ENCODE measurements at places on chromosomes 16 and 17.

- no peaks in the 10 kb centered on the region for H3K36me3 ChIP-seq
- no peak for DNase-seq
- H3K27me3 ChIP-seq = no peaks in the 10 kb centered on the region
- no peaks in the 10 kb centered on the region for H3K4me1 ChIP-seq
- no peak overlapping the region for H3K4me3 ChIP-seq
These were observed 107.2 kb downstream of the TRIM37 start for GRCh38 chr17:58999500-58999899.

DNA sequence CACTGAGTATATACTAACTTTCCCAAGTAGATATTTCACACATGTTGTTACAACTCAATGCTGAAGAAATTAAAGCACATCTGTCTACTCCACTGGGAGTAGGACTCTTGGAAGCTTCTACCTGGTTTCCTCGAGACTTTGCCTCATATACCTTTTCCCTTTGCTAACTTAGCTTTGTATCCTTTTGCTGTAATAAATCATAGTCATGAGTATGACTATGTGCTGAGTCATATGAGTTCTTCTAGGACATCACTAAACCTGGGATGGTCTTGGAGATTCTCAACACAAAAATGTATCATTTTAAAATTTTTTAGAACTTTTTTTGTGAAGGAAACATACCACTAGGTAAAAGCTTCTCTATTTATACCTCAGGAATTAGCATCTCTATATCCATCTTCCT lies 39.8 kb downstream of the ABCA5 start:
- no peak overlapping the region for H3K27ac ChIP-seq
- no peaks in the 10 kb centered on the region for H3K4me1 ChIP-seq
- H3K27me3 ChIP-seq = no peaks in the 10 kb centered on the region
- DNase-seq = no peak

DNA sequence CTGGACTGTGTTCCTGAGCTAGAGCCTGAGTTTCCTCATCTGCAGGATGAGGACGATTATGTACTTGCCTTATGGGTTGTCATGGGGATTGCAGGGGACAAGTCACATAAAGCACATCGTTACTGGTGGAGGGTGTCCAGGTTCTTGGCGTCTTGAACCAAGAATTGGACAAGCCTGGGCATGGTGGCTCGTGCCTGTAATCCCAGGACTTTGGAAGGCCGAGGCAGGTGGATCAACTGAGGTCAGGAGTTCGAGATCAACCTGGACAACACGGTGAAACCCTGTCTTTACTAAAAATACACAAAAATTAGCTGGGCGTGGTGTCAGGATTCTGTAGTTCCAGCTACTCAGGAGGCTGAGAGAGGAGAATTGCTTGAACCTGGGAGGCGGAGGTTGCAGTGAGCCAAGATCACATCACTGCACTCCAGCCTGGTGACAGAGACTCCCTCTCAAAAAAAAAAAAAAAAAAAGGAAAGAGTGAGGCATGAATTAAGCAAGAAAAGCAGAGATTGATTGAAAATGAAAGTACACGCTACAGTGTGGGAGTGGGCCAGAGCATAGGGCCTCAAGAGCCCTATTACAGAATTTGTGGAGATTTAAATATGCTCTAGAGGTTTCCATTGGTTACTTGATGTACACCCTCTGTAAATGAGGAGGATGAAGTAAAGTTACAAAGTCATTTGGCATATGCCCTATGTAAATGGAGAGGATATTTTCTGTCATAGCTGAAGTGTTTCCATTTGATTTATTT lies 30.7 kb downstream of the ADGRG5 start:
- H3K27me3 ChIP-seq = no peaks in the 10 kb centered on the region
- DNase-seq = no peak
- H3K4me1 ChIP-seq = no peaks in the 10 kb centered on the region

DNA sequence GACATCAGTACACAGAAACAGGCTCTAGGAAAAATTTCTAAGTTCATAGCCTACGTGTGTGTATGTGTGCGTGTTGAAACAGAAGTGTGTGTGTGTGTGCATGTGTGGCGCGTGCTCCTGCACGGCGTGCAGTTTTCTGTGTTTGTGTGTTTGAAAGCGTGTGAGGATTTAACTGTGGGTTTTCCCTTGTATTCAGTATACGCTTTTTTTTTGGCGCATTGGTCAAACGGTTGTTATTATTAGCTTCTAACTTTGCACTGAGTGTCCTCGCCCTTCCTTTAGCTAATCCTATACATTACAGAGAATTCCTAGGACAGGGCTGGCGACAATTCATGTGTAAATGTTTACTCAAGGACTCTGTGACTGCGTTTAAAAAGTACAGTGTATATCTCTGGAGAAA lies 23.0 kb downstream of the TMC6 start:
- DNase-seq = no peak
- H3K36me3 ChIP-seq = no peaks in the 10 kb centered on the region
- H3K27ac ChIP-seq = no peak overlapping the region
- H3K27me3 ChIP-seq = no peaks in the 10 kb centered on the region
- no peaks in the 10 kb centered on the region for H3K4me1 ChIP-seq

DNA sequence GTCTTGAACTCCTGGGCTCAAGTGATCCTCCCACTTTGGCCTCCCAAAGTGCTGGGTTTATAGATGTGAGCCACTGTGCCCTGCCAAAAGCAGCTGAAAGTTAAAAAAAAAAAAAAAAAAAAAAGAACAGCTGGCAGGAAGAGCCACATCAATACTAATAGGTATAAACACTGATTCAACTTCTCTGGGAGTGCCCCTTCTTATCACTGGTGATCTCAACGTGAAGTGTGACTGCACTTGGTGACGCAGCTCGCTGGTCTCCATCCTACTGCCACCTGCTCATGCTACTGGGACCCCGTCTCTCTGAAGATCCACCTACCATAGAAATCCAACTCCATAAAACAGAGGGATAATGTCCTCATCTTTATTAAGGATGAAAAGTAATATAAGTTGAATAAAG lies 40.8 kb downstream of the RNF157 start:
- no peaks in the 10 kb centered on the region for H3K4me1 ChIP-seq
- H3K27ac ChIP-seq = no peak overlapping the region
- no peak overlapping the region for H3K4me3 ChIP-seq

DNA sequence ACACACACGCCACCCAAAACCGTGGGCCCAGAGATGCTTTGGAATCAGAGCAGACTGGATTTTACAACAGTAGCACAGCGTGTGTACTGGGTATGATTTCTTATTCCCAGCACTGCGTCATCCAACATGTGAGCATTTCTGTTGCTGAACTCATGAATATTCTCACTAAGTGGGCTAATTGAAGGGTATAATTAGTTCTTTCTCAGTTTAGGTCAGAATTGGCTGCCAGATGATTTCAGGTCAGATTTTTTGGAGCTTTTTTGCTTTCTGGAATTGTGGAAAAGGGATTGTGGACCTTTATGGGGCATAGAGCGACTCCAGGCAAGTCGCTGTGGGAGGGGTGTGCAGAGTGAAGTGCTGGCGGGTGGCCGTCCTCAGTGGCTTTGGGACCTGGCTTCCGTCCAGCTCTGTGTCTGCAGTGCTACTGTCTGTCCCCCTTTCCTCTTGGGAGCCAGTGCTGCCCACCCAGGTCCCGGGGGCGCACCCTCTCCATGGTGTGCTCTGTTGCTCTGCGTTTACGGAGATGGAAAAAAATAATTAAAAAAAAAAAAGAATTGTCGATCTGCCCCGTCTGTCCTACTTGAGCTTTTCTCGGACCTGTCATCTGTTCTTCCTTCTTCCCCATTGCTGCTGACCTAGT lies 25.0 kb downstream of the FOXK2 start:
- peak; percentile 62 for DNase-seq
- peak overlapping the region; percentile 37 for H3K4me3 ChIP-seq
- no peaks in the 10 kb centered on the region for H3K36me3 ChIP-seq
- H3K27ac ChIP-seq = peak overlapping the region; percentile 99
- H3K4me1 ChIP-seq = peaks cover 3% of the 10 kb centered on the region
- H3K27me3 ChIP-seq = no peaks in the 10 kb centered on the region

GRCh38 chr16:67016681-67017420 lies 12.1 kb upstream of the CBFB start:
- no peak overlapping the region for H3K4me3 ChIP-seq
- peak; percentile 13 for DNase-seq
- no peak overlapping the region for H3K27ac ChIP-seq
- peaks cover 8% of the 10 kb centered on the region for H3K4me1 ChIP-seq
- no peaks in the 10 kb centered on the region for H3K36me3 ChIP-seq
- H3K27me3 ChIP-seq = no peaks in the 10 kb centered on the region

GRCh38 chr17:75927286-75927922 lies 13.4 kb downstream of the FBF1 start:
- H3K27ac ChIP-seq = no peak overlapping the region
- no peaks in the 10 kb centered on the region for H3K4me1 ChIP-seq
- H3K4me3 ChIP-seq = no peak overlapping the region
- DNase-seq = no peak

DNA sequence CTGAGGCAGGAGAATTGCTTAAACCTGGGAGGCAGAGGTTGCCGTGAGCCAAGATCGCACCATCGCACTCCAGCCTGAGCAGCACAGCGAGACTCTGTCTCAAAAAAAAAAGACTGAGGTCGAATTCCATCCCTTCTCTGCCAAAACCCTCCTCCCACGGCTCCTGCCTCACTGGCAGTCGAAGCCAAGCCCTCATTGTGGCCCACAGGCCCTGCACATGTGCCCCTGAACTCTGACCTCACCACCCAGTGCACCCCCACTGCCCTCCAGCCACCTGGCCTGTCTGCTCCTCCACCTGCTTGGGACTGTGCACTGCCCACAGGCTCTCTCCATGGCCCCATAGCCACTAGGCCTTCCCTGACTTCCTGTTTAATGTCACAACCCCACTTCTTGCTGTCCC lies 7.0 kb downstream of the MYO15A start:
- no peaks in the 10 kb centered on the region for H3K36me3 ChIP-seq
- H3K27ac ChIP-seq = no peak overlapping the region
- no peak overlapping the region for H3K4me3 ChIP-seq
- no peaks in the 10 kb centered on the region for H3K27me3 ChIP-seq
- H3K4me1 ChIP-seq = no peaks in the 10 kb centered on the region
- DNase-seq = no peak

- no peak for DNase-seq
- H3K4me1 ChIP-seq = no peaks in the 10 kb centered on the region
- no peak overlapping the region for H3K4me3 ChIP-seq
- no peak overlapping the region for H3K27ac ChIP-seq
- no peaks in the 10 kb centered on the region for H3K27me3 ChIP-seq
These were observed 29.3 kb downstream of the KIFC3 start for GRCh38 chr16:57773019-57773418.

GRCh38 chr17:72723711-72724110 lies 368.8 kb downstream of the SLC39A11 start:
- no peak for DNase-seq
- no peak overlapping the region for H3K4me3 ChIP-seq
- no peak overlapping the region for H3K27ac ChIP-seq
- H3K27me3 ChIP-seq = no peaks in the 10 kb centered on the region
- H3K4me1 ChIP-seq = no peaks in the 10 kb centered on the region
- no peaks in the 10 kb centered on the region for H3K36me3 ChIP-seq

Measured in uterus (tissue), 4 donors.